ENCODE measurements at places on chromosomes 1 and 21.

- peaks cover 4% of the 10 kb centered on the region for H3K36me3 ChIP-seq
- no peak for DNase-seq
- no peak overlapping the region for H3K27ac ChIP-seq
- no peak overlapping the region for H3K4me3 ChIP-seq
- peaks cover 18% of the 10 kb centered on the region for H3K4me1 ChIP-seq
Measured at GRCh38 chr1:4001461-4001860, 101.4 kb upstream of the C1orf174 start.

DNA sequence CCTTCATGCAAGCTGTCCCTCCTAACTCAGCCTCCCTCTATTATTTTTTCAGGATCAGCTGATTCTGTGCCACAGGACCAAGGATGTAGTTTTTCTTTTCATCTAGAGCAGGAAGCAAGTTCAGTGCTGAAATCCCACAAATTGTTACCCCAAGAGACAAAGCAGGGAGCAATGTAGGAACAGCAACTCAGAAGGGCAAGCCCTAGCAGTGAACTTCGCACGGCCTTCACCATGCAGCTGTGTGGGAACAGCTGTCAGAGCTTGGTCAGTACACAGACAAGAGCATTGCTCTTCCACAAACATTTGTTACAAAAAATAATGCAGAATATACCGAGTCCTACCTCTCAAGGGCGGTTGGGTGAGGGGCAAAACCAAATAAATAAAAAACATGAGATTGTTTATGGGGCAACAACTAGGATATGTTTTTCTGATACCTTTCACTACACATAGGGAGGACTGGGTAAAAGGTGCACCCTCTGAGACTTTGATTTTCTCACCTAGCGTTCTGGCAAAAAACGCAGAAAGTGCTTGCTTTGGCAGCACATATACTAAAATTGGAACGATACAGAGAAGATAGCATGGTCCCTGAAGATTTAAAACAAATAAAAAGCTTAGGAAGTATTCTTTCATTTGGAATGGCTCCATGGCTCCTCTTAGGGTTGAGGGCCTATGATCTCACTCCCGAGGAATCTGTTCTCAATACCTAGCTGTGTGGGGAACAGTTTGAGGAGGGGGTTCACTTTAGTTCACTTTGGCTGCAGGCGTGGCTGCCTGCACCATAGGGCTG is 37.1 kb upstream of the ANGPTL7 start:
- no peaks in the 10 kb centered on the region for H3K27me3 ChIP-seq
- peaks cover 8% of the 10 kb centered on the region for H3K4me1 ChIP-seq
- H3K27ac ChIP-seq = no peak overlapping the region
- no peak overlapping the region for H3K4me3 ChIP-seq
- DNase-seq = no peak

GRCh38 chr1:72280131-72280530 is 2.2 kb downstream of the NEGR1 start:
- no peak for DNase-seq
- H3K4me3 ChIP-seq = no peak overlapping the region
- H3K27me3 ChIP-seq = peaks cover 17% of the 10 kb centered on the region
- no peaks in the 10 kb centered on the region for H3K36me3 ChIP-seq
- no peak overlapping the region for H3K27ac ChIP-seq

- H3K27me3 ChIP-seq = no peaks in the 10 kb centered on the region
- no peaks in the 10 kb centered on the region for H3K4me1 ChIP-seq
- DNase-seq = no peak
- H3K36me3 ChIP-seq = no peaks in the 10 kb centered on the region
- H3K4me3 ChIP-seq = no peak overlapping the region
- H3K27ac ChIP-seq = no peak overlapping the region
Measured at GRCh38 chr1:97632075-97632474, 288.8 kb downstream of the DPYD start.

DNA sequence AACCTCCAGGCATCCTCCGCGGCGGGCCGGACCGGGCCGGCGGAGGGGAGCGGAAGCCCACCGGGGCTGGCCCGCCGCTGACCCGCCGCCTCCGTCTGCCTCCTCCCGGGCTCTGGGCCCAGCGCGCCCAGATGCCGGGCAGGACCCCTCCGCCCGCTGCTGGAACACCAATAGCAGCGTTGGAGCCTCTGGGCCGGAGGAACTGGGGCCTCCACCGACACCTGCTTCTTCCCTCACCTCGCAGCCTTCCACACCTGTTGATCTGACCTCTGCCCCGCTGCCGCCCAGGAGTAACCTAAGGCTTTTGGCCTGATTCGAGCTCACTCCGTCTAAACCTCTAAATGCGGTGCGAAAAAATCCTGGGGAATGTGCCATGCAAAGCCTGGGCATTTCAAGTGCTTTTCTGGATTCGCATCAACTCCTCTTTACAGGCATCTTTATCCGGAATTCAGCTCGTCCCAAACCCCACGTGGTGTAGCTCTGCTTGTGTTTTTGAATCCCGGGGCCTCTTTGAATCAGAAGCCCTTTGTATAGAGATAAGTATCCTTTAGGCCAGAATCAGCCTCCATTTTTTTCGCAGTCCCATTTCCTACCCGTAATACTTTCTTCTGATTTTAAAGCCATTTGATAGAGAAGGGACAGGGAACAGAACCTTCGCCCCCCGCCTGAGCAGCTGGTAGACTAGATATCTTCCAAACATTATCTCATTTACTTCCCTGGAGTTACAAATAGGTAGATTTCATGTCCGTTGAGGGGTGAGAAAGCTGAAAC is 680 bp upstream of the CNN3 start:
- peak overlapping the region; percentile 83 for H3K27ac ChIP-seq
- peak; percentile 13 for DNase-seq
- H3K36me3 ChIP-seq = peaks cover 3% of the 10 kb centered on the region
- H3K4me3 ChIP-seq = peak overlapping the region; percentile 72
- H3K27me3 ChIP-seq = peaks cover 26% of the 10 kb centered on the region
- peaks cover 18% of the 10 kb centered on the region for H3K4me1 ChIP-seq

- H3K36me3 ChIP-seq = no peaks in the 10 kb centered on the region
- H3K27ac ChIP-seq = no peak overlapping the region
- H3K27me3 ChIP-seq = no peaks in the 10 kb centered on the region
- peaks cover 12% of the 10 kb centered on the region for H3K4me1 ChIP-seq
- DNase-seq = no peak
Measured at GRCh38 chr1:45356186-45356585, 15.9 kb upstream of the MUTYH start.

DNA sequence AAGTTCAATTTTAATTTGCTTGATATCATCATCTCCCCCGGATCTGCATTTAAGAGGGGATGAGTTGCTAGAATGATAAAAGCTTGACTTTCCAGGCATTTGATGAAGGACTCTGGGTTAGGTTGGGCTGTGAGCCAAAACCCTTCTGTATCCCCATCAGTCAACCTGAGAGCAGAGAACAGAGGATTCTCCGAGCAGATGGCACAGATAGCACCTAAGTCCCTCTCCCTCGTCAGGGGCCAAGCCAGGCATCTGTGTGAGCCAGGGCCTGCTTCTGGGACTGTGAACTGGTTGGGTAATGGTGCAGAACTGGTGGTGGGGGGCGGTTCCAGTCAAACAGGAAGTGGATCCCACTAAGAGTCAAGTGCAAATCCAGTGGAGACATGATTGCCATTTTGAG is 205.8 kb downstream of the TNR start:
- no peak overlapping the region for H3K4me3 ChIP-seq
- DNase-seq = no peak
- H3K4me1 ChIP-seq = no peaks in the 10 kb centered on the region
- no peak overlapping the region for H3K27ac ChIP-seq
- no peaks in the 10 kb centered on the region for H3K27me3 ChIP-seq

DNA sequence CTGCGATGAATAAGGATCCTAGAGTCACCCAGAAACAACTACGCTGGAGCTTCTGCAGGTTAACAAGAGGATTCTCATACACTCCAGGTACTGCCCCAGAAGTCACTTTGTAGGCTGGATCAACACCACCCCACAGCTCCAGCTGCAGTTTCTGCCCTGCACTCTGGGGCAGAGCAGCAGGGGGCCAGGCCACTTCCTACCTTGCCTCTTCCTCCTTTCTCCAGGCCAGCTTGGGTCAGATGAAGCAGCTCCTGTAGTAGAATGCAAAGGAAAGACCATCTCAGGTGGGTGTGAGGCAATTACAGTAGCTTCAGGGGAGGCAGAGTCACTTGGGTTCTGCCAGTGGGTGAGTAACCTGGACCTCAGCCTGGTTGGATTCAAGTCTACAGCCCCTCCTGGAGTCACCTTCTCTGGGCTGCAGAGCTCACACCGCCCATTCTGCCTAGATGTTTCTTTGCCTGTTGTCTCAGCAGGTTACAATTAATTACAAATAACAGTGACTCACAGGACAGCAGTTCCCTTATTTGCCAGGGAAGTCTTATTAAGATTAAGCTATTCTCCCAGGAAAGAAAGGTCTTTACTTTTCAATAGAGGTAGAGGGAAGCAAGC is 24.4 kb upstream of the BCAR3 start:
- H3K27me3 ChIP-seq = no peaks in the 10 kb centered on the region
- H3K27ac ChIP-seq = peak overlapping the region; percentile 79
- H3K4me1 ChIP-seq = peaks cover 65% of the 10 kb centered on the region
- H3K36me3 ChIP-seq = peaks cover 6% of the 10 kb centered on the region

GRCh38 chr1:78691995-78692747 is 42.5 kb downstream of the IFI44 start:
- no peaks in the 10 kb centered on the region for H3K36me3 ChIP-seq
- H3K27me3 ChIP-seq = peaks cover 3% of the 10 kb centered on the region
- no peak for DNase-seq
- H3K4me3 ChIP-seq = no peak overlapping the region
- H3K27ac ChIP-seq = no peak overlapping the region

- H3K4me3 ChIP-seq = no peak overlapping the region
- H3K27me3 ChIP-seq = peaks cover 5% of the 10 kb centered on the region
- no peak for DNase-seq
Measured at GRCh38 chr1:208349694-208350330, 105.6 kb upstream of the PLXNA2 start.

GRCh38 chr1:42484382-42484781 is 21.3 kb downstream of the CCDC30 start:
- H3K4me3 ChIP-seq = no peak overlapping the region
- peaks cover 13% of the 10 kb centered on the region for H3K36me3 ChIP-seq
- no peaks in the 10 kb centered on the region for H3K4me1 ChIP-seq
- no peak for DNase-seq
- no peak overlapping the region for H3K27ac ChIP-seq
- H3K27me3 ChIP-seq = no peaks in the 10 kb centered on the region

DNA sequence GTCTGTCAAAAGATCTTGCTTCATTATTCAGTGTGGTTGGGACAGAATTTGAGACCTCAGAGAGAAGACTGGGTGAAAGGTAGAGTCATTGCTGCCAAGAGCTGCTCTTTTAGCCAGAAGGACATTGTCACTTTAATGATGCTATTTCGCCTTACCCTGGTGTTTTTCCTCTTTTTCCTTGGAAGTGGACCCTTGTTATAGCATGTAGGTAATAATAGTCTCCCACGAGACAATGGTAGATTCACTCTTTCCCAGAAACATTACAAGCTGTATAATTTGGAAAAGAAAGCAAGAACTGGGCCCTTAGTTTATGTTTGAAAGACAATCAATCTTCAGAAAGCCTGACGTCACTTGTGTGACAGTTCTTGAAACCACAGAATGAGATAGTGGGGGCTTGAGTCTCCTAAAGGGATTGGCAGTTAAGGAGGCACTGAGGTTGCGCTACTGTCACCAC is 3.8 kb downstream of the SERTAD4 start:
- no peak overlapping the region for H3K4me3 ChIP-seq
- H3K27ac ChIP-seq = no peak overlapping the region
- H3K27me3 ChIP-seq = peaks cover 62% of the 10 kb centered on the region
- peaks cover 19% of the 10 kb centered on the region for H3K4me1 ChIP-seq

GRCh38 chr1:183242556-183242955 is 56.5 kb downstream of the LAMC2 start:
- DNase-seq = no peak
- peaks cover 14% of the 10 kb centered on the region for H3K27me3 ChIP-seq
- H3K36me3 ChIP-seq = no peaks in the 10 kb centered on the region

DNA sequence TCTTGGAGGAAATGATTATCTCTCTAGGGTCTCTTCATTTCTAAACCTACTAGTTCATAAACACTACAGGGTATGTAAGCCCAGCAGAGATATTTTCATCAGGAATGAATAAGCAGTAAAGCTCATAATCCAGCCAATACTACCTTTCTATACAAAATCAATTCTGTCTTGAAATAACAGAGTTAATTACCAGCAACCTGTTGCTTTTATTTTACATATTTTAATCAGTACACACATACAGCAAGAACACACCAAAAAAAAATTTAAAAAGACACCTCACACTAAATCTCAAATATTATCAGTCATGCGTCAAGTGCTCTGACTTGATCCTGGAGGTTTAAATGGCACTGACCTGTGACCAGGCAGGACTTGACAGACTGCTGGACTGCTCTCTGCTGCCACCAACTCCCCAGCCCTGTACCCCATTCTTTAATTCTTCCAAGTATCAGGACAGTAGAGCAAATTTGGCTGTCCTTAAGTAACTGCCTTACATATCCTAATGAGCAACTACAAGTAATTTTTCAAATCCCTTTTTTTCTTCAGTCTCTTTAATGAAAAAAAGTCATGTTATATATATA is 98.5 kb downstream of the CDC42BPA start:
- no peaks in the 10 kb centered on the region for H3K36me3 ChIP-seq
- H3K4me3 ChIP-seq = no peak overlapping the region
- H3K27ac ChIP-seq = no peak overlapping the region
- no peaks in the 10 kb centered on the region for H3K4me1 ChIP-seq
- DNase-seq = no peak

DNA sequence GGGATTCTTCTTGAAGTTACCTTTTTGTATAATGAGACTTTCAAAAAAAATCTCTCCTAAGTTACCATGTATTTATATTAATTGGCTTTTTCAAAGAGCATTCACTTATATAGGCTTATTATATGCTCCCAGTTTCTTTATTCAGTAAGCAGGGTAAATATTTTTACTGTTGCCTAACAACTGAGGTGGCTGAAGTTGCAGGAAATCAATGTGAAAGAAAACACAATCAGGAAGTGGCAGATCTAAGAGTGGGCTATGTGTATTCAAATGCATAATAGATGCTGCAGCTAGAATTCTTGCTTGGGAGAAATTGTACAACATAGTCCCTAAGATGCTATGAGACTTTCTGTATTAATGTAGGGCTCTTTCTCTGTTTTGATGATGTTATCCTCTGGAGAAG is 606.9 kb downstream of the NUF2 start:
- DNase-seq = no peak
- no peaks in the 10 kb centered on the region for H3K4me1 ChIP-seq
- no peaks in the 10 kb centered on the region for H3K36me3 ChIP-seq
- H3K27ac ChIP-seq = no peak overlapping the region

- H3K36me3 ChIP-seq = no peaks in the 10 kb centered on the region
- no peak for DNase-seq
- no peaks in the 10 kb centered on the region for H3K27me3 ChIP-seq
- no peak overlapping the region for H3K4me3 ChIP-seq
- no peaks in the 10 kb centered on the region for H3K4me1 ChIP-seq
Measured at GRCh38 chr1:240058049-240058448, 33.6 kb upstream of the FMN2 start.

DNA sequence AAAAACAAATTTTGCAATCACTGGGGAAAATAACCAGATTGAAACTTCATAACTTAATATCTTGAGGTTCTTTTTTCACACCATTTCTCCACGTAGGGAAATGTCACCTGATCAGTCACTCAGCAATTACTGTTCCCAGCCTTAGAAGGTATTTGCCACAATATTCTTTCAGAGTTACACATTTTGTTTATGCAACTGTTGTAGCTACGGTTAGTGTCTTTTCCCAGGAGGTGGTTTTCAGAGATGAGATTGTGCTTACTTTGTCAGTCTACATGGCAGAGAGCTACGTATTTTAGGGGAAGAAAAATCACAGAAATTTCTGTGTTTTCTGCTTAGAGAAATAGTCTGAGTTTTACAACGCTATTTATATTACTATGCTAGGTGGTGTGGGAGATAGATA is 792.8 kb upstream of the B3GALT2 start:
- H3K4me1 ChIP-seq = no peaks in the 10 kb centered on the region
- no peak overlapping the region for H3K4me3 ChIP-seq
- DNase-seq = no peak
- no peak overlapping the region for H3K27ac ChIP-seq
- no peaks in the 10 kb centered on the region for H3K27me3 ChIP-seq
- H3K36me3 ChIP-seq = no peaks in the 10 kb centered on the region

Data from stimulated activated naive B cell treated with anti-CD40 and anti-IgM and Interleukin-4, amounts not matched to agents 10 μg/mL and 1 μg/mL and 100 μg/mL, for 72 hours (primary cell).